ENCODE measurements at places on chromosomes 12 and 14. TPM values are rescaled to one million over a fixed set of nuclear protein-coding genes. Genes with fewer than 3 reads are reported as not detected.
A peak's percentile ranks its signal among the peaks of the same experiment; 100 is the strongest.

TMTC1 gene
- total RNA-seq = 164 TPM

CIROP gene
- total RNA-seq = not detected

NTF3 gene
- 5.9 TPM for total RNA-seq

C12orf60 gene
- 2.3 TPM for total RNA-seq

LGR5 gene
- total RNA-seq = 2.3 TPM

CD69 gene
- total RNA-seq = 10.9 TPM

SLC38A4 gene
- 0.31 TPM for total RNA-seq

A2ML1 gene
- 13.6 TPM for total RNA-seq

RPS6KL1 gene
- total RNA-seq = 4.7 TPM

ATXN7L3B gene
- 22.7 TPM for total RNA-seq

RNASE3 gene
- total RNA-seq = 0.71 TPM

OR6S1 gene
- not detected for total RNA-seq

ACSM4 gene
- not detected for total RNA-seq

IL22 gene
- total RNA-seq = not detected

DEPDC4 gene
- total RNA-seq = 1.5 TPM

GRCh38 chr12:11953523-11953922, 117.2 kb upstream of the BCL2L14 start:
- DNase-seq = no peak

- DNase-seq = no peak
Measured at GRCh38 chr12:47844264-47845019, 24.7 kb upstream of the HDAC7 start.

GRCh38 chr12:124449623-124450375, 117.6 kb downstream of the NCOR2 start:
- no peak for DNase-seq

GRCh38 chr12:40238266-40238902, 13.6 kb downstream of the LRRK2 start:
- no peak for DNase-seq

- no peak for DNase-seq
Measured at GRCh38 chr14:88079624-88080023, 74.7 kb downstream of the GPR65 start.

GRCh38 chr14:80095623-80096022, 115.7 kb downstream of the DIO2 start:
- DNase-seq = no peak

- DNase-seq = no peak
Measured at GRCh38 chr12:117603316-117604113, 242.1 kb upstream of the NOS1 start.

GRCh38 chr12:44299524-44299923, 463.6 kb downstream of the TMEM117 start:
- DNase-seq = no peak

DNA sequence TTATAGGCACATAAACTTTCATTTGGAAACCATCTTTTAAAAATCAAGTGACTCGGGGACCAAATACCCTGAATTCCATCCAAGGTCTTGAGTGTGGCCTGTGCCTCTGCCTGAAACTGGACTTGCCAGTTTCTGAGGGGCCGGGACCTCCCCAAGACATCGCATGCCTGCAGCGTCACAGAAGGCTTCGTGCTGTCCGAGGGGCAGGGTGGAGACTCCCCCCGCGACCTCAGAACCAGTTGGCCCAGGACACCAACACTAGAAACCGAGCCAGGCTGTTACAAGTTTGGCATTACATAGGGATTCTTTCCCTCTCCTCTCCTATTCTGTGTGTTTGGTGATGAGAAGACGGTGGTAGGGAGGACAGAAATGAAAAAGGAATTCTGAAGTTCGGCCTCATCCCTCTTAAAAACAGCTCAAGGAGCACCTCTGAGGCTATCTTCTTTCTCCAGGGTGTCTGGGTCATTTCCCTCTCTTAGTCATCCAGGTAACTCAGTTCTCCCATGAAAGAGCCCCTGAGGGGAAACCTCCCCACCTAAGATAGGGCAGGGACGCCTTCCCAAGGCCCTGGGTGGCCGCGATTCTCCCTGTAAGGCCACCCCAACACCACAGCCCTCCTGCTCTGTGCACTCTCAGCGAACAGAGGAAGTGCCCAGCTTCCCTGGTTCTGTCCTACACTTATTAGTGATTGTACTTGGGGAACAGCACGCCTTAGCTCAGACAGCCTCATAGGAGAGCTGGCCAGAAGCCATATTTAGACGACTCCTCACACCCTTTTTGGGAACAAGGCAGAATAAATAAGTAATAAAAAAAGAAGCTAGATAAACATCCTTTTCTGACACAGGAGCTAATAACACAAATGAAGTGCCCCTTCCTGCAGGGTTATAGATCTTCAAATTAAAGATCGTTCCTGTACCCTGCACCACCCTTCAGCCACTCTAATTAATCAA, 93.8 kb downstream of the BCL11B start:
- no peak for DNase-seq

GRCh38 chr12:10241290-10241689, 28.6 kb downstream of the GABARAPL1 start:
- DNase-seq = no peak

DNA sequence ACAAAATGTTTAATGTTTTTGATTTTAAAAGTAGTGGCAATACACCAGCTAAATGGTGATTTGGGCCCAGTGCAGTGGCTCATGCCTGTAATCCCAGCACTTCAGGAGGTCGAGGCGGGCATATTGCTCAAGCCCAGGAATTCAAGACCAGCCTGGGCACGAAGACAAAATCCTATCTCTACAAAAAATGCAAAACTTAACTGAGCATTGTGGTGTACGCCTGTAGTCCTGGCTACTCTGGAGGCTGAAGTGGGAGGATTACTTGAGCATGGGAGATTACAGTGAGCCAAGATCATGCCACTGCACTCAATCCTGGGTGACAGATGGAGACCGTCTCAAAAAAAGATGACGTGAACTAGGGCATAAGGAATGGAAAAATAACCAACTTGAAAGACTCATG, 4.7 kb downstream of the RPL36AL start:
- DNase-seq = no peak

DNA sequence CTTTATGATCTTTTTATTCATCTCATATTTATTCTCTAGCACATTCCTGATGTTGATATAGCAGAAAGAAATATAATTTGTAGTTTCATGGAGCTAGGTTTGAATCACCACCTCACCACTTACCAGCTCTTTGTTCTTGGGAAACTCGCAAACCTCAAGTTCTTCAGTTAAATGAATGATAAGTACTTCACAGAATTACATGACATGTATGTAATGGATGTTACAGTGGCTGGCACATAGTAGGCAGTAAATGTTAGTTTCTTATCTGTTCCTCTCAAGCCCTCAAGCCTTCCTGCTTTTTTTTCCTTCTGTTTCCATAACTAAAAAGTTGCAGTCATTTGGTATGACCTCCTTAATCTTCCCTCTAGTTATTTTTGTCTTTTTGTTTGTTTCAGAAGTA, 54.9 kb downstream of the SPATS2 start:
- no peak for DNase-seq

DNA sequence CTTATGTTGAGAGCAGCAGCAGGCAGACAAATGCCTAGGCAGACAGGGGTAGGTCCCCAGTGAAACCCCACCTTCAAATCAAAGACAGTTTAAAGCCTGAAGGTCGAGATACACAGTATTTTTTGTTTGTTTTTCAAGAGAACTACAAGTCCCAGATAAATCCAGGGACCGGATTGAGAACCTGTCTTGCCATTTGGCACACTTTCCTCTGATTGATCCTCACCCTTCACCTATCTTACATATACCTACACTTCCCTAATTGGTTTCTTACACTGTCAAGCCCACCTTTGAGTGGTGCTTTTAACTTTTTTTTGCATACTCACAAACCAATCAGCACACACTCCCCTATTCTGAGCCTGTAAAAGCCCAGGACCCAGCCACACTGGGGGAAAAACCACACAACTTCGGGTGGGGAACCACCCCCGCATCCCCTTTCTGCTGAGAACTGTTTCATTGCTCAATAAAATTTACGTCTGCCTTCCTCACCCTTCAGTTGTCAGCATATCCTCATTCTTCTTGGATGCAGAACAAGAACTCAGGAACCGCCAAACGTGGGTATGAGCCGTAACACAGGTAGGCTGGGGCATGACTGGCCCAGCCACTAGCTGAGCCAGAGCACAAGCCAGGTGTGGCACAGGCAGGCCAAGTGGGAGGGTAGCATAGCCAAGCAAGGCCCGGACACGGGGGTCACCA, 11.1 kb downstream of the DICER1 start:
- DNase-seq = no peak

DNA sequence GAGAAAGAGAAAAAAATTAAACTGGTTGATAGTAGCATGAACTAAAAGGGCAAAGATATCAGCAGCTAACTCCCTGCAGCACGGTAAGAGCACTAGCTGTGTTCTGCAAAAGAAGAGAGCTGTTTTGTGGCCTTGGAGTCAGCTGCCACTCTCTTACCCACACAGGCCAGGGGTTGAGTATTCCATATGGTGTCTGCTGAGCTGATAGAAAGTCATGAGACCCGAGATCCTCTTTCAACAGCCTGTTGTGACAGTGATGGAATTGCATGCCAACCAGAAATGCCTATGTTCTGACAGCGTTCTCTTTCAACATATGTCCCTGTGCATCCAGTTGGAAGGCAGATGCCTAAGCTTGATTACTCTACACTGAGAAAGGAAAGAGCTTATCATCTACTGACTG, 39.9 kb downstream of the TMTC1 start:
- no peak for DNase-seq

- no peak for DNase-seq
Measured at GRCh38 chr12:63929426-63929825, 84.9 kb downstream of the SRGAP1 start.

GRCh38 chr12:14906114-14906513, 20.5 kb upstream of the MGP start:
- no peak for DNase-seq

DNA sequence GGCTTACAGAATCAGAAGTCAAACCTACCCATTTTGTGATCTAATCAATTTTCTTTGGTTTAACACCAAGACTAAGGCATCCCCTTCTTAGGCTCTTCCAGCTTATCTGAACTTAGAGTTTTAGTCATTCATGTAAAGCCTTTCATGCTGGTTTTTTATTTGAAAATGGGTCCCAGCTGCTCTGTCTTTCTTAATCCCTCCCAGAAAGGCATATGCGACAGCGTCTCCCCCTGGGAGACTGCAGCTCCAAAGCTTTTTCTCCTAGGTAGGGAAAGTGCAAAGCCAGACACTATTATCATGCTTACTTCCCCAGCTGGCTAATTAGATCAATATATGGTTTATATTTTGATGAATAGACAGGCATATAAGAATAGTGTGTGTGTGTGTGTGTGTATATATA, 96.6 kb upstream of the E2F7 start:
- DNase-seq = no peak

- no peak for DNase-seq
Measured at GRCh38 chr12:28622406-28622805, 432.1 kb downstream of the CCDC91 start.

DNA sequence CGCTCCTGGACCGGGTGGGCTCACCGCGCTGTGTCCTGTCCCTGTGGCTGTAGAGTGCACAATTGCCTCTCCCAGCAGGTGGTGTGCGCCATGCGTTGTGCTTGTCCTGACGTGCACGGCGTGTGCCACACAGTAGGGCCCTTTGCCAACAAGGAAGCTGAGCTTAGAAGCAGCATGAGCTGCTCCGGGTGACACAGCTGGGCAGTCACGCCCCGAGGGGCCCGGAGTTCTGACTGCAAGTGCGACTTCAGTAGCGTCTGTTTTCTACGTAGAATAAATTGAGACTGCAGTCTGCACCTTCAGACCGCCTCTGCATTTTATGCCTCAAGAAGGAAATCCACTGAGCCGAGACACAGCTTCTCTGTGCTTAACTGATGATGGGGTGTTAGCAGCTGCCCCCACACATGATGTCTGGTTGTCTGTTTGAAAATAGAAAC, 81.6 kb downstream of the ADGRD1 start:
- DNase-seq = no peak

GRCh38 chr14:34038358-34039057, 87.6 kb upstream of the EGLN3 start:
- no peak for DNase-seq

DNA sequence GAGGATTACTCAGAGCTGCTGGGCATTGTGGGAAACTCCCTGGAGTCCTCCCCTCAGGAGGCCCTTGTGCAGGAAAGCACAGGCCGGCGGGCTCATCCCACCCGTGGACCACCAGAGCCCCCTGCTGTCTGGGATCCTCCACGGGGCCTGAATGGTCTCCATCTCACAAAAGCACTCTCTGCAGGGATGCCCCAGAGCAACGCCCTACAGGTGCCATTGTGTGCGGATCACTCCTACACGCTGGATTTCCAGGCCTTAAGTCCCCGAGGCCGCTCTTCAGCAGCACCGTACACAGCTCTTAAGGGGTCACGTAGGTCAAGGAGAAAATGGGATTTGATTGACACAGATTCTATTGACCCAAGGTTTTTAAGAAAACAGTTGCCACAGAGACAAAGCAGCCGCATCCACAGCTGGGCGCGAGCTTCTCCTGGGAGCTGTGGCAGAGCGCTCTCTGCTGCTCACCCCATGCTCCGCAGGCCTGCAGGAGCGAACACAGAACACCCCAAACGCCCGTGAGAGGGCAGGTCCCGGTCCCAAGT, 36.7 kb upstream of the RIMBP2 start:
- DNase-seq = no peak

DNA sequence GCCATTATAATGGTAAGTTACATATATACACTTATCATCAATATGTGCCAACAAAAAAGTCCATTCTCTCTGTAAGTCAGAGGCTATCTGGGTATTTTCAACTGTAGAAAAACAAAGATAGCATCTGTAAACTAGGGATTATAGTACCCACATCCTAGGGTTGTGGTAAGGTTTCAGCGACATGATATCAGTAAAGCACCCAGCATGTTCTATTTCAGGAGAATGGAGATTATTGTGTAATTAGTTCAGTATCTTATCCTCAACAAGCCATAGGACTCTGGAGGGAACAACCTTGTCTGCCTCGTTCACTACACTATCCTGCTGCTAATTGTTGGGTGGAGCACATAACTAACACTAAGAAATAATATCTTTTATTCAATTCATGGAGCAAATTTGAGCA, 19.7 kb upstream of the CKAP4 start:
- DNase-seq = no peak

GRCh38 chr12:24913953-24914352, 34.9 kb downstream of the BCAT1 start:
- DNase-seq = no peak

GRCh38 chr14:55686713-55687112, 106.7 kb downstream of the KTN1 start:
- no peak for DNase-seq

DNA sequence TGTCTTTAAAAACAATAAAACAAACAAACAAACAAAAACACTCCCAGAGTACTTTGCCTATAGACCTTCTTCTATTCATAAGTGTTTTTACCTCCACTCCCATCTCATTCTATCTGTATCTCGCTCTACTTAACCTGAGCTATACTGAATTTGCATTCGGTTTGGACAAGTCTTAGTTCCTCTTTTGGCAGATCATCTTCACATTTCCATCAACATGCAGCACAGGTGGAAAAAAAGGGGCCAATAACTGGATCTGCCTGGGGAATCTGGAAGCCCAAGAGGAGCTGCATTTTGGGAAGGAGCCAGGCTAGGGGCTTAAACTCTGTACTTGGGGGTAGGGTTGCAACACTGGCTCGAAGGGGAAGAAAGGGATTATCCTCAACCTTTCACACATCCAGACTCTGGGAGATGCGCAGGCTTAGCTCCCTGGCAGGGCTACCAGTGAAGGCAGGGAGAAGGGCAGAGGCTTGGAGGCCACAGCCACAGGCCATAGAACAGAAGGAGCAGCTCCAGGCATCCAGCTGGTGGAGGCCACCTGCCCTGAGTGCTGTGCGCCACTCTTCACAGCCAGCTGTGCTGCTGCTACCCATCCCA, 4.1 kb downstream of the NINJ2 start:
- no peak for DNase-seq

- peak; percentile 60 for DNase-seq
Measured at GRCh38 chr14:59187802-59188460, 536 bp upstream of the DAAM1 start.

GRCh38 chr12:75488553-75488952, 8.0 kb downstream of the GLIPR1 start:
- no peak for DNase-seq
